ENCODE measurements at places on chromosomes 1 and 21. TPM values are rescaled to one million over a fixed set of nuclear protein-coding genes. Genes with fewer than 3 reads are reported as not detected.

MTARC2 gene
- 2.4 TPM for total RNA-seq

TBX19 gene
- 0.63 TPM for total RNA-seq

UQCRHL gene
- total RNA-seq: 15.3 TPM

C1QB gene
- total RNA-seq: not detected

BEST4 gene
- 0.26 TPM for total RNA-seq

CA6 gene
- total RNA-seq: not detected

FAM229A gene
- total RNA-seq: 0.95 TPM

BATF3 gene
- total RNA-seq: 0.47 TPM

CRP gene
- total RNA-seq: not detected

CELA2A gene
- not detected for total RNA-seq

LCE3E gene
- not detected for total RNA-seq
